ENCODE measurements at places on chromosomes 16 and 17. TPM values are rescaled to one million over a fixed set of nuclear protein-coding genes. Genes with fewer than 3 reads are reported as not detected.

- H3K4me1 ChIP-seq, result no peaks in the 10 kb centered on the region
- H3K27ac ChIP-seq, result no peak overlapping the region
- no peak overlapping the region for H3K4me3 ChIP-seq
- no peaks in the 10 kb centered on the region for H3K36me3 ChIP-seq
- no peaks in the 10 kb centered on the region for H3K27me3 ChIP-seq
These were observed 46.9 kb downstream of the NFATC3 start for GRCh38 chr16:68131813-68132706.

KRTAP2-1 gene
- not detected for total RNA-seq

GRCh38 chr17:74190154-74190553 lies 13.3 kb upstream of the RPL38 start:
- H3K36me3 ChIP-seq, result no peaks in the 10 kb centered on the region
- no peaks in the 10 kb centered on the region for H3K4me1 ChIP-seq
- no peak overlapping the region for H3K27ac ChIP-seq
- H3K4me3 ChIP-seq, result no peak overlapping the region

KRTAP1-5 gene
- not detected for total RNA-seq

DNA sequence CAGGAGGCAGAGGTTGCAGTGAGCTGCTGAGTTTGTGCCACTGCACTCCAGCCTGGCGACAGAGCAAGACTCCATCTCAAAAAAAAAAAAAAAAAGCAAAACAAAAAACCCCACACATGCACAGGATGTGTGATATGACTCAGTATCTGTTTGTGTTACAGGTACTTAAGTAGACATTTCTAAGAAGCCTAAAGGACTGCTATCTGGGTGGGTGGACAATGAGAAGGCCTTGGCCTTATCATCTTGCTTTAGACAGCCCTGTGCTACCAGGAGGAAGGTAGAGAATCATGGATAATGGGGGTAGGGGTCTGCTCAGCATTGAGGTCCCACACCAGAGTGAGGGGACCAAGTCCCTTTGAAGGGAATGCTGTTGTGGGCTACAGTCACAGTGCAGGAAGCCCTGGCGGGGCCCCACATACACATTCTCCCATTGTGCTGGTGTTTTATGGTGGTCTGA lies 26.7 kb downstream of the PLD6 start:
- H3K36me3 ChIP-seq, result peaks cover 63% of the 10 kb centered on the region
- H3K27me3 ChIP-seq, result no peaks in the 10 kb centered on the region
- no peak for DNase-seq
- H3K4me1 ChIP-seq, result no peaks in the 10 kb centered on the region

- no peaks in the 10 kb centered on the region for H3K27me3 ChIP-seq
- no peaks in the 10 kb centered on the region for H3K4me1 ChIP-seq
- DNase-seq, result no peak
- no peak overlapping the region for H3K27ac ChIP-seq
- H3K4me3 ChIP-seq, result no peak overlapping the region
- H3K36me3 ChIP-seq, result no peaks in the 10 kb centered on the region
These were observed 823 bp upstream of the NOTUM start for GRCh38 chr17:81961521-81962498.

GRCh38 chr16:54426553-54426849 lies 139.9 kb upstream of the IRX3 start:
- peak overlapping the region; percentile 56 for H3K27ac ChIP-seq
- H3K36me3 ChIP-seq, result no peaks in the 10 kb centered on the region
- H3K4me3 ChIP-seq, result no peak overlapping the region
- no peaks in the 10 kb centered on the region for H3K27me3 ChIP-seq
- H3K4me1 ChIP-seq, result peaks cover 79% of the 10 kb centered on the region

EPX gene
- total RNA-seq, result not detected

WWOX gene
- total RNA-seq, result 35.6 TPM

DNA sequence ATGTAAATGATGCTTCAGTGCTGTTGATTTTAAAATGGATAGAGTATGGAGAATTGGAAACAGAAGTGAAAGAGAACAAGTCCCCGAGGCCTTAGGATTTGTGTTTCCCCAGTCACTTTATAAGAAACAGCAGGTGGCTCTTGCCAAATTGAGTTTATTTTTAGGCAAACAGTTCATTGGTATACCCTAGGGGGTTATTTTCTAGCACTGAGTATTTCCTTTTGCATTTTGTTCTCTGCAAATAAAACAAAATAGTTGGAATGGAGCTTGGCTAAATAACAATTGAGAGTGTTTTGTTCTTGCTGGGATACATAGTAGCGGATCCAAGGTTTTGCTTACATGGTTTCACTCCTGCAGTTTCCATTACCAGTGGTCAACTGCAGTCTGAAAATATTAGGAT lies 591.1 kb upstream of the C16orf82 start:
- H3K4me3 ChIP-seq, result no peak overlapping the region
- H3K36me3 ChIP-seq, result no peaks in the 10 kb centered on the region
- no peaks in the 10 kb centered on the region for H3K4me1 ChIP-seq
- H3K27ac ChIP-seq, result no peak overlapping the region

DNA sequence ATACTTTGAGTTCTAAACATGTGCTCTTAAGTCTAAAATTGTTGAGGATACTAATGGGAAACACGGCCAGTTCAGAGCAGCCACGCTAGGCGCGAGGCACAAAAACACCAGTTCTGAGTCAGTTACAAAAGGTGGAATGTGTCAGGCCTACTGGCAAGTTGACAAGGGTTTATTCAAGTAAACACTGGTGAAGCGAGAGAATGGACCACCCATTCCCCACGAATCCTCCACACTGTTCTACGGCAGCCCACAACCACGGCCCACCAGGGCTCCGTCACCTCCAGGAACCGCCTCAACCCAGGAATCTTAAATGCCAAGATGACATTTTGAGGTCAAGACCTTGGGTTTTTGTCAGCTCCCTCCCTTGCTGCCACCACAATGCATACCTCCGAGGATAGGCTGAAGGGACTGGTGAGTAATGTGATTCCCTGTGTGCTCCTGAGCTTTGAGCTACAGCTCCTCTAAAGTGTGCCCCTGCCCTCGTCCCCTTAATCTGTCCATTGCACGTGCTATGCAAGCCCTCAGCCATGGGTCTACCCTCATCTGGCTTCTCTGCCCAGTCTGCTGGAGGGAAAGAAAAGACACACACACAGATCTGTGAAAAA lies 28.5 kb upstream of the TRAP1 start:
- no peaks in the 10 kb centered on the region for H3K27me3 ChIP-seq
- H3K36me3 ChIP-seq, result peaks cover 3% of the 10 kb centered on the region
- no peak overlapping the region for H3K4me3 ChIP-seq
- no peak overlapping the region for H3K27ac ChIP-seq
- H3K4me1 ChIP-seq, result no peaks in the 10 kb centered on the region
- DNase-seq, result no peak

DNA sequence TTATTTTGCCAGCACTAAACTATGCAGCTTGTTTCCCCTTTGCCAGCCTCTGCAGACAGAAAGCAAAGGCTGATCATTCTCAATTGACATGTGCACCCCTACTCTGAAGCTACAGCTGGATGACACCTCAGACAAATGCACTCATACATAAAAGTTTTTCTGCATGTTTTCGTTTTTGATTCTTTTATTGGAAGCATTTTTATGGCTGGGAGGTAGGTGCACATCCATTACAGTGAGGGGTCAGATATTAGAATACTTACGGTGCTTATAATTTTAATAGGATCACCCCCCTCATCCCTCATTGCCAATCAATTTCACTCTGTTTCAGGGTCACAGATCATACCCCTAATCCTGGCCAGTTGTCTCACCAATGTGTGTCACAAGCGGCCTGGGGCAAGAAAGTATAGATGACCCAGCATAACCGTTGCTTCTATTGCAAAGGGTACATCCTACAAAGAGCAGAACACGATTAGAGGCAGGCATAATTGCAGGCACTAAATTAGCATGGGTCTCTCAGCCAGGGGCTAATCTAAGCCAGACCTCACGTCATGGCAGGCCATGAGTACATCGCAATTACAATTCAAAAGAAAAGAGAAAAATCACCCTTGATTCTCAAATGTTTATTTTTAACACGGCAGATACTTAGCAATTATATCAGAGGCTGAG lies 89.5 kb upstream of the SOX9 start:
- H3K4me3 ChIP-seq, result no peak overlapping the region
- H3K36me3 ChIP-seq, result no peaks in the 10 kb centered on the region
- no peak for DNase-seq
- peaks cover 18% of the 10 kb centered on the region for H3K4me1 ChIP-seq
- H3K27me3 ChIP-seq, result no peaks in the 10 kb centered on the region

PARN gene
- total RNA-seq, result 53.0 TPM

CMTM2 gene
- total RNA-seq, result 0.65 TPM

TMEM114 gene
- not detected for total RNA-seq

GRCh38 chr17:4913994-4914393 lies 11.1 kb upstream of the CHRNE start:
- no peaks in the 10 kb centered on the region for H3K27me3 ChIP-seq
- no peak for DNase-seq
- peaks cover 10% of the 10 kb centered on the region for H3K4me1 ChIP-seq
- H3K36me3 ChIP-seq, result no peaks in the 10 kb centered on the region
- H3K4me3 ChIP-seq, result no peak overlapping the region

NPIPB13 gene
- total RNA-seq, result 24.6 TPM

DNA sequence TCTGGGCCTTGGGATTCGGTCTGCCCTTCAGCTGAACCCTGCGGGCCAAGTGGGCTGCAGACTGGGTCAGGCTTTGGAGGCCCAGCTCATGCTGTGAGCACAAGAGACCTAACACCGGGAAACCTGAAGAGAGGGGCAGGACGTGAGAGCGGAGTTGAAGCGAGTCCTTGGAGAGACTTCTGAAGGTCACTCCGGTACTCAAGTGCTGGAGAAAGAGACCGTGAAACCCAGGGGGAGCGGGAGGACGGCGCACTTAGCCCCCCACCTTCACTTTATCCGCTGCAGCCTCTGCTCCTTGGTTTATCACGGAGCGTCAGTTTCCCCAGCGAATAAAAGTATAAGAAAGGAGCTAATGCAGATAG lies 361 bp downstream of the UQCRC2 start:
- H3K4me1 ChIP-seq, result peaks cover 14% of the 10 kb centered on the region
- no peaks in the 10 kb centered on the region for H3K27me3 ChIP-seq
- peak overlapping the region; percentile 94 for H3K27ac ChIP-seq
- no peak for DNase-seq
- peak overlapping the region; percentile 90 for H3K4me3 ChIP-seq

DNA sequence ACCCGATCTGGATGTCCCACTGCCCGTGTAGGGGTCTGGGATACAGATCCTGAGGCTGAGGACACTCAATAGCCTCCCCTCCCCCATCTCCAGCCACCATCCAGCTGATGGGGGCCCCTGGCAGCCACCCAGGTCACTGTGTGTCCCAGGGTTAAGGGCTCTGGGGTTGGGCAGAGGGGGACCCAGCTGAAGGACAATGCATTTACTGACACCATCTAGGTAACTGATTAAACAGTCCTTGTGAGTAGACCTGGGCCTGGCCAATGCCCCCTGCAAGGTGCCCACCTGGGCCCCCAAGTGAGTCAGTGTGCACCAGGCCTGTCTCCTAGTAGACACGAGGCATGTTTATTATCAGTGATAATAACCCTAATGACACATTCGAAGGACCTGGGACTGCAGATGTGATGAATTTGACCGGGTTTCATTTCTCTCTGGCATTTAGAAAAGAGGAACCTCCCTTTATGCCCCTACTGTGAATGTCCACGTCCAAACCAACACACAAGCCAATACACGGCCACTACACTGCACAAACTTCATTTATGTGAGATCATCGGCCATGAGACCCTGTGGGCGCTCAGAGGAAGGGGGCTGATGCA lies 261.9 kb upstream of the FOXF1 start:
- DNase-seq, result no peak
- no peak overlapping the region for H3K27ac ChIP-seq
- H3K4me1 ChIP-seq, result no peaks in the 10 kb centered on the region
- peaks cover 87% of the 10 kb centered on the region for H3K27me3 ChIP-seq
- no peak overlapping the region for H3K4me3 ChIP-seq

DNA sequence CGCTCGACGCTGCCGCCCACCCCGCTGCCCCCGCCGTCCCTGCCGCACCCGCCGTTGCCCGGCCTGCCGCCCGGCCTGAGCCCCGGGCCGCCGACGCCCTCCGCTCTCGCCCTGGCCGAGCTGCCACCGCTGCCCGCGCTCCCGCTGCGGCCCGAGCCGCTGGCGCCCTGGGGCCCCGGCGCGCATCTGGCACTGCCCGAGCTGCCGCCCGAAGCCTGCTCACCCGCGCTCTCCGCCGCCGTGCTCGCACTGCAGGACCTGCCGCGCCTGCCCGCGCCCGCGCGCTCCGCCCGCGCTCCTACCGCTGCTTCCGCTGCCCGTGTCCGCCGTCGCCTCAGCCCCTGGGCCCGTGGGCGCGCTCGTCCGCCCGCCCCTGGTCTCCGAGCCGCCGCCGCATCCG lies 8.4 kb upstream of the CLDN9 start:
- DNase-seq, result peak; percentile 67

DNA sequence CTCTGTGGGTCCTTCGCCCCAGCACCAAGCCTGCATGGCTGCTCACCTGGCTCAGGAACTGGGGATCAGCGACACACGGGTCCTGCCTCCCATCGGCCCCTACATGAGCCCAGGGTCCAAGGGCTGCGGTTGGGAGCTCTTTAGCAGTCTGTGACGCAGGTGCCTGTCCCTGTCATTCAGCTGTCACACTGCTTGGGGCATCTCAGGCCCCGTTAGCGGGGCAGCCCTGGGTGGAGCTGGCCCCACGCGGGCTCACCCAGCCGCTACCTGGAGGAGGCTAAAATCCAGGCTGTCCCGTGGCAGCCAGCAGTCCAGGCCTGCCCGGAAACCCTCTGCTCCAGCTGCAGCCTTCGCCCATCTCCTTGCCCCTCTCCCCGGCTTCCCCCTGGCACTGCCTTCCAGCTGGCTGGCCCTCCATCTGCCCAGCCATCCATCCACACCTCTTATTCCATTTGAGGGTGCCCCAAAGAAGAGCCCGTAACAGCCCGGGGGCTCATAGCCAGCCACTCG lies 3.3 kb downstream of the GCGR start:
- H3K27ac ChIP-seq, result no peak overlapping the region
- H3K27me3 ChIP-seq, result peaks cover 35% of the 10 kb centered on the region
- H3K4me1 ChIP-seq, result no peaks in the 10 kb centered on the region

- H3K4me1 ChIP-seq, result no peaks in the 10 kb centered on the region
- no peak within 1 kb of the TSS for H3K4me3 ChIP-seq
- no peaks in the 10 kb centered on the region for H3K36me3 ChIP-seq
- no peak within 1 kb of the TSS for H3K27ac ChIP-seq
These were observed at the start of gene ATF7IP2 for GRCh38 chr16:10385725-10386516. Gene ATF7IP2, plus strand, starts transcription at chr16:10386061. Its CDS starts 44,560 bp downstream, at chr16:10430621.

DNA sequence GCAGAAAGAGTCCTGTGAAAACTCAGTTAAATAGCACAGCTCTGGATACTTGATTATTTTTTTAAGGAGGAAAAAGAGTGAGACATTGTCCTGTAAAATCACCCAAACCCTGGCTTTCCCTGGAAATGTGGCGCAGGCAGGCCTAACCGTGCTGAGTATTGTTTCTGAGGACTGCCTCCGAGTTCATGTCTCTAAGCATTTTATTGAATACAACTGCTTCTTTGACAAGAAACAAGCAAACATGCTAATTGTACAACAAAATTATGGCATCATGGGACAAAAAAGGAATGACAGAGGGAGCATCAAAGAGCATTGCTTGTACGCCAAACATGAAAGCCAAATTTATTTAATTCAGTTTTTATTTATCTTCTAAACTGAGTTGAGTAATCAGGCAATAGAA lies 64.5 kb upstream of the HSBP1 start:
- 0 out of 2 replicates have a peak, but pooled peaks cover 10% of the 10 kb centered on the region for H3K4me1 ChIP-seq
- H3K27me3 ChIP-seq, result peaks cover 58% of the 10 kb centered on the region
- no peaks in the 10 kb centered on the region for H3K36me3 ChIP-seq
- no peak overlapping the region for H3K27ac ChIP-seq
- H3K4me3 ChIP-seq, result no peak overlapping the region
- DNase-seq, result no peak

ARL5C gene
- total RNA-seq, result not detected

Data from PC-9 (cell line).